Stimulated activated CD8-positive, alpha-beta memory T cell treated with anti-CD3 and anti-CD28 coated beads, Interleukin-4, amount 100 ng/mL, for 4 hours (primary cell): ENCODE measurements at places on chromosomes 12 and 14.

DNA sequence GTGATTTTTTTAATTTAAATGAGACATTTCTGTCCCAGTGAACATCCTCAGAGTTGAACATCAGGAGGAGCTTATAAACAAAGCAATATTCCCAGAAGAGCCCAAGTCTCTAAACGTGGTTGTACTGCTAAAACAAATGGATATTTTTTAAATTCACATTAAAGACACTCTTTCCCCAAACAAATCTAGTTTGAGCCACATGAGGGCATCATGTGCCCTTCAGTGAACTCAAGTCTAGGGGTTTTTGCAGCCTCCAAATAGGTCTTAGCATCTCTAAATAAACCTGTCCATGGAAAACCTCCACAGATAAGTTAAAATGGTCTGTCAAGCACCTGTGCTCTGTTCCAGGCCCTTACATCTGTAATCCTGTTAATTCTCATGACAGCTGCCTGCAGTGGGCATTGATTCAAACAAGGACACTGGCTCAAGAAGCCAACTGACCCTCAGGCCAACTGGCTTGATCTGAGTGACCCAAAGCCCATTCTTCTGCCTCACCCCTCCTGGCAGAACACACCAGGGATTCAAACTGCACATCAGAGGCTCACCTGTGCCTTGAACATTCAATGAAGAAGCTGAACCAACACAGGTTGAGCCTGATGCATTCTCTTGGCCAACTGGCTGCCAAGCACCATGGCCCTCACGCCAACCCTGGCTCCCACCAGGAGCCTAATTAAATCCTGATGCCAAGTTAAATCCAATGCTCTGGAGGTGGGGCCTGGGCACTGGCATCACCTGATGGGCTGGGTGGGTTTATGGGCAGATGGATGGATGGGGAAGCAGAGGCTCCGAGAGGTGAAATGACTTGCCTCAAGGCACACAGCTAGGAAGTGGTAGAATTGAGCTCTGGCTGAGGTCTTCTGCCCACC, 8.6 kb downstream of the ISCU start:
- no peak for DNase-seq

DNA sequence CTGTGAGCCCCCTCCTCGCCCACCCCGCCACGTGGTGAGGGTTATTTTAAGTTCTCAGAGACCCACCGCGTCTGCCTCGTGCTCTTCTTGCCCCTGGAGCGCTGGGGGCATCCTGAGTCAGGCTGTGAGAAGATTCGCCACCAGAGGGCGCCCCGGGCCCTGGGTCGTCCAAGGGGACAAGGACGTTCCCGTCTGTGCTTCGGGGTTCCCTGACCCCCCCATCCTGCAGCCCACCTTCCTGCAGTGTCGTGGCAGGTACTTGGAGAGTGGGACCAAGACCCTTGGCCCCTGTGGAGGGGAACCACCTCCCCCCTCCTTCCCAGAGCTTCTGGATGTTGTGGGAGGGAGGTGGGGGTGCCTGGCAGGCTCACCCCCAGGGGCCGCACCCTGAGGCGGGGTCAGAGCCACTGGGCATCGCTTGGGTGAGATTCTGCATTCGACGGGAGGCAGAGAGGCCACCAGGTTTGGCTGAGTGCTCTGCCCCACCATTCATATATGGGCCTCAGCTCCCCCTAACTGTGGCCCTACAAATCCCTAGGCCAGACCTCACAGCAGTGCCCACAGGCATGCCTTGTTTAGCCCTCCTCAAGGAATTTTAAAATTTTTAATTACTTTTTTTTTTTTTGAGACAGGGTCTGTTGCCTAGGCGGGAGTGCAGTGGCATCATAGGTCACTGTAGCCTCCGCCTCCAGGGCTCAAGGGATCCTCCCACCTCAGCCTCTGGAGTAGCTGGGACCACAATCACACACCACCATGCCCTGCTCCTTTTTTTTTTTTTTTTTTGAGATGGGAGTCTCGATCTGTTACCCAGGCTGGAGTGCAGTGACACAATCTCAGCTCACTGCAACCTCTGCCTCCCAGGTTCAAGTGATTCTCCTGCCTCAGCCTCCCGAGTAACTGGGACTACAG, 17.0 kb downstream of the RHOF start:
- DNase-seq = peak; percentile 94

GRCh38 chr12:57367121-57367520, 63.7 kb downstream of the R3HDM2 start:
- DNase-seq = no peak

- DNase-seq = no peak
Measured at GRCh38 chr12:132569856-132570480, 40.4 kb downstream of the LRCOL1 start.

- DNase-seq = no peak
Measured at GRCh38 chr12:69966409-69966808, 141.4 kb downstream of the MYRFL start.

DNA sequence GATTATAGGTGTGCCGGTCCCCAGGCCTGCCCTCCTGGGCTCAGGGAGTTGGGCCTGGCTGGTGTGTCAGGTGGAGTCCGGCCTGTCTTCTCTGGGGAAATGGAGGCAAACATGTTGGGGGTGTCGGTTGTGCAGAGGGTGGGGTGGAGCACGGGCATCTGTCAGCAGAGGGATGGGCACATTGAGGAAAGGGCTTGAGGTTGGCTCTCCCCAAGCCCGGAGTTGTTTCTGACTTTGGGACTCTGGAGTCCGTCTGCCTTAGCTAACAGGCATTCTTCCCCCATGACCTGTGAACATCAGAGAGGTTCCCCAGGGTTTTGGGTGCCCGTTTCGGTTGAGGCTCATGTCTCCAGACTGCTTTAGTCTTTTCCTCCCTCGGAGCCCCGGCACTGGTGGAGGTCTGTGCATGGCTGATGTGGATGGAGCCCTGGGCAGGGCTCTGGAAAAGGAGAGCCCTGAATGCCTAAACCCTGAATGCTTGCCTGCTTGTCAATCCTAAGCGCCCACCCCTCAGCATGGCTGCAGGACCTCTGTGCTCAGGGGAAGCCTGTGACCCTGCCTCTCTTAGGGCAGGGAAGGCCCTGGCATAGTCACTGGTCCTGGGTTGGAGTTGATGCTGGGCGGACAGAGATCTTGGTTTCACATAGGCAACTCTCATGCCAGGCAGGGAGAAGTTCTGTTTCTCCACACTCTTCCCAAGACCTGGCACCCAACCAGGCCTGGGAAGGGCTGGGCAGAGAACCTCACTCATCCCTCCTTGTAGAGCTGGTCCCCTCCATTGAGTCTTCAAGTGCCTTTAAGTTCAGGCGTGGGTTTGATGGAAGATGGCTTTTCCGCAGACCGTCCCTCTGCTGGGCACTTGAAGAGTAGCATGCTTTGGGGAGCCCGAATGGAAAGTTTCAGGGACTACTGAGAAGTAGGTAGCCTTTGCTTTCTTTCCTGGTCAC, 12.9 kb downstream of the NYNRIN start:
- DNase-seq = no peak

DNA sequence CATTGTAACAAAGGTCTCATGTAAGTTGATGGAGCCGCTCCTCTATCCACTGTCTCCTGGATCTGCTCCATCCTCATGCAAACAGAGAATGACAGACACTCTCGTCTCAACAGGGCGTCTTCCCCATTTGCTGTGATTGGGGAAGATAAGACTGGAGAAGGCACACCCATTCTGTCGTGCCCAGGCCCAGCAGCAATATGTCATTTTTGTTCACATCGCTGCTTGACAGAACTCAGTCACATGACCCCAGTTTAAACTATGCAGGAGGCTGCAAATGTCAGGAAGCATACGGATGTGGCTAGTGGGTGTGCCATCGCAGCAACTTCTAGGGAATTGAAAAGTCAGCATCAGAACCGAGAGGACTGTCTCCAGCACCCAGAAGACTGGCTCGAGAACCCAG, 290.5 kb downstream of the TMEM132D start:
- DNase-seq = no peak

- DNase-seq = no peak
Measured at GRCh38 chr12:127083008-127083949, 1183.7 kb upstream of the TMEM132C start.

GRCh38 chr12:102811110-102811737, 105.8 kb downstream of the PAH start:
- DNase-seq = no peak

- DNase-seq = no peak
Measured at GRCh38 chr12:45377815-45378214, 161.9 kb downstream of the ANO6 start.

- no peak for DNase-seq
Measured at GRCh38 chr14:95431199-95432143, 85.0 kb downstream of the SYNE3 start.

DNA sequence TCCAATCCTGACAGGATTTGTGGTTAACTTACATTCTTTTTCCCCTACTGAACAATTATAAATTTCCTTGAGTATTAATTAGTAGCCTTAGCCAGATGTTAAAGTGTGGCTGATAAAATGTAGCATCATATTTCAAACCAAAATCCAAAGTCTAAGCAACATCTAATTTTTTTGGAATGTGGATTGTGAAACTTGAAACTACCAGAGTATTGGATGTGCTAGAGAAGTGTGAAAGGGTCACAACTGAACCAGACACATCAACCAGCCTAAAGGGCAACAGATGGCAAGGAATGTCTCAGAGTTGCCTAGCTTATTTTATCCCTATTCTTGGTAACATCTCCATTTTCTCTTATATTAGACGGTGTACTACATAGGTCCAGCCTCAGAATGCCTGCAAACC, 153.1 kb upstream of the DCN start:
- no peak for DNase-seq

GRCh38 chr12:117045160-117046010, 53.8 kb downstream of the TESC start:
- no peak for DNase-seq

DNA sequence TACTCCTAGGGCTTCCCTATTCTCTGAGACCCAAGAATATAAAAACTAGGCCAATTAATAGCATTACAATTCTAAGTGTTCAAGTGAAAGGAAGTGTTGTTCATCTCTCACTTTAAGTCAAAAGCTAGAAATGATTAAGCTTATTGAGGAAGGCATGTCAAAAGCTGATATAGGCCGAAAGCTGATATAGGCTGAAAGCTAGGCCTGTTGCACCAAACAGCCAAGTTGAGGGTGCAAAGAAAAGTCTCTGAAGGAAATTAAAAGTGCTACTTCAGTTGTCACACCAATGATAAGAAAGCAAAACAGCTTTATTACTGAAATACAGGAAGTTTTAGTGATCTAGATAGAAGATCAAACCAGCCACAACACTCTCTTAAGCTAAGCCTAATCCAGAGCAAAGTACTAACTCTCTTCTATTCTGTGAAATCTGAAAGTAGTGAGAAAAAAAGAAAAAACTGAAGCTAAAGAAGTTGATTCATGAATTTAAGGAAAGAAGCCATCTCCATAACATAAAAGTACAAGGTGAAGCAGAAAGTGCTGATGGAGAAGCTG, 68.9 kb downstream of the SLC6A15 start:
- no peak for DNase-seq

- no peak for DNase-seq
Measured at GRCh38 chr12:71782017-71782416, 27.4 kb downstream of the RAB21 start.

- no peak for DNase-seq
Measured at GRCh38 chr14:50928002-50928635, 16.2 kb downstream of the PYGL start.

DNA sequence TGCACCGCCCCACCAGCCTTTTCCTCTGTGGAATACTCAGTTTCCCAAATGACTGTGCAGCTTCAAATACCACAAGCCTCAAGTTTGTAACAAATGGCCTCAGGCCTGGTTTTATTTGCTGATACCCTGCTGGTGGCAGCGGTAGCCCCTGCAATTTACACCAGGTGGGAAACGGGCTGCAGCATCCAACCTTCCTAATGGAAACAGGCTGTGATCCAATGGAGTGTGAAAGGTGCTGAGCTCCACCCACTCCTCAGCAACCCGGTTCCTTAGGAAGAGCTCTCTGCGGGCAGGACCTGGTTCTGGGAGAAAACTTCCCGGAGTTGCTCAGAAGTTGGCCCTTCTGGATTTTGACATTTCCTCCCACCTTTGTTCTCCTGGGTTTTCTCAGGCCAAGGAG, 41.7 kb upstream of the LTA4H start:
- DNase-seq = no peak

GRCh38 chr14:100262545-100262944, 23.6 kb downstream of the YY1 start:
- no peak for DNase-seq

DNA sequence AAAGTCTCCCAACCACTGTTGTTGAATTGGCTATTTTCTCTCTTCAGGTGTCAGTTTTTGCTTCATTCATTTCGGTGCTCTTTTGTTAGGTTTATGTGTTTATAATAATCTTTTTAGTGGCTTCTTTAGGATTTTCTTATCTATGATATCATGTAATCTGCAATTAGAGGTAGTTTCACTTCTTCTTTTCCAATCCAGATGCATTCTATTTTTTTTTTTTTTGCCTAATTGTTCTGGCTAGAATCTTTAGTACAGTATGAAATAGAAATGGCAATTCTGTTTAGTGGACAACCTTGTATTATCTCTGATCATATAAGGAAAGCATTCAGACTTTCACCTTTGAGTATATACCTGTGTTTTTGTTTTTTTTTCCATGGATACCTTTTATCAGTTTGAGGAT, 17.4 kb downstream of the CNOT2 start:
- no peak for DNase-seq

DNA sequence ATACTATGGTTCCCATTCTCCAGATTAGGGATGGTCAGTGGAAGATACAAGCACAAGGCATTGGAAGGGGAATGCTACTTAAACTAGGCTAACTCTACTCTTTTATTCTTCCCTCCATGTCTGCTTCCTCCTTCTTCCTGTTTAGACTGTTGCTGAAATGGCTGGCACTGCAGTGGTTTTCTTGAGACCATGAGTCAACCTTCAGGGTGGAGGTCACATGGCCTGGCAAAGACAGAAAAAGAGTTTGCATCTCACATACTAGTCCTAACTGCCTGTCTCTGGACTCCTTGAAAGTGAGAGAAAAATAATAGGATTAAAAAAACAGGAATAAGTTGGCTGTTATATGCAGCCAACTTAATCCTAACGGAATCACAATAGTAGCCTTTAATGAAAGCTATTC, 37.0 kb downstream of the ALDH1L2 start:
- DNase-seq = no peak

DNA sequence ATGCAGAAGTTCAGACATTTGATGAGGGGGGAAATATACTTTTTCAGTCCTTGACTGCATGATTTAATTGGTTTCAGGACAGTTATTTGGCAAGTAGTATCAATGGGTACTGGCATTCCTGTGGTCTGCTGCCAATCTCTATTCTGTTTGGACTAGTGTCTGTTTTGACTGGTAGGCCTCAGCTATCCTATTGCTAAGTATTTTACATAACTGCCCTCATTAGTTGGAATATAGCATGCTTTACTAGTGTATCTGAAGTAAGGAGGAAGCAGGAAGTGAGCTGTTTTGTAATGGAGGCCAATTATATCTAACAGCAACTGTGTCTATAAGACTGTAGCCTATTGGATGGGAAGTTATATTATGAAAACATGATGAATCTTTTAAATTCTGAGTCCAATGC, 104.3 kb downstream of the FLRT2 start:
- no peak for DNase-seq
